ENCODE measurements at places on chromosomes 16 and 17.

DNA sequence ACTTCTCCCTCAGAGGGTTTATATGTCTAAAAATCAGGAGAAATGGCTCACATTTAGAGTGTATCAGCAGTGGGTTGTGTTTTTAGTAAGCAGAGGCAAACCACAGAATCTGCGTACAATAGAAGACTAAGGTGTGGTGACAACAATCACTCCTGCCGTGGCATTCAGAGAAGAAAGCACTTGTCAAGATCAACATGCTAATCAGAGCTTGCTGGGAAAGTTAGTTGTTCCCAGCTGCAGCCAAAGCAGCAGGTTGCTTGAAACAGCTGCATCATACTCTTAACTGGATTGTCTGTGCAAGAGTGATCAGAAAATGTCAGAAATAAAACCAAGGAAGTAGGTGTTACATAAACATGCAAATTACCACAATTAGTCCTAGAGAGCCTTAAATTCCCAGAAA lies 616.4 kb downstream of the CDH8 start:
- no peak for DNase-seq

DNA sequence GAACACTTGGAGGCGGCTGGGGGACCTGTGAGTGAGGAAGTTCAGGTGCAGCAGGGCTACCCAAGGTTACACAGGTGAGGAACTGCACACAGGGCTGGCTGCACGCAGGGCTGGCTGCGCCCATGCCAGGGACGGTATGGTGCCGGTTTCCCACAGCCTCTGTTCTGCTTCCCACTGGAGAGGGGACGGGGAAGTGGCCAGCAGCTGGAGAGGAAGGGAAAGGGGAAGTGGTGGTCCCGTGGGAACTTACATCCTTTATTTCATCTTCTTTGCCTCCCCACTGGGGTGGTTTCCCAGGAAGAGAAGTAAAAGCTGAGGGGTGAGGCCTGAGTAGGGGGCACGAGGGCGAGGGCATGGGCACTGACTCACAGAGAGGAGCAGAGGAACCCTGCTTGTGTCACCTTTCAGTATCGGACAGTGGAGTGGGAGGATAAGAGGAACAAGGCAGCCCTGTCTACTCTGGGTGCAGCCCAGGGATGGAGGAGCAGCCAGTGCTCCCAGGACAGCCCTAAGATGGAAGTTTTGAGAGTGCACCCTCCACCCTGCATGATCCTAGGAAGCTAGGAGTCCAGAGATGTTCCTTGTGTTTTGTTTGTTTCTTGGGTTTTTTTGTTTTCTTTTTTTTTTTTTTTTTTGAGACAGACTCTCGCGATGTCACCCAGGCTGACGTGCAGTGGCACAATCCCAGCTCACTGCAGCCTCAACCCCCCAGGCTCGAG lies 25.5 kb upstream of the CDH1 start:
- no peak for DNase-seq

DNA sequence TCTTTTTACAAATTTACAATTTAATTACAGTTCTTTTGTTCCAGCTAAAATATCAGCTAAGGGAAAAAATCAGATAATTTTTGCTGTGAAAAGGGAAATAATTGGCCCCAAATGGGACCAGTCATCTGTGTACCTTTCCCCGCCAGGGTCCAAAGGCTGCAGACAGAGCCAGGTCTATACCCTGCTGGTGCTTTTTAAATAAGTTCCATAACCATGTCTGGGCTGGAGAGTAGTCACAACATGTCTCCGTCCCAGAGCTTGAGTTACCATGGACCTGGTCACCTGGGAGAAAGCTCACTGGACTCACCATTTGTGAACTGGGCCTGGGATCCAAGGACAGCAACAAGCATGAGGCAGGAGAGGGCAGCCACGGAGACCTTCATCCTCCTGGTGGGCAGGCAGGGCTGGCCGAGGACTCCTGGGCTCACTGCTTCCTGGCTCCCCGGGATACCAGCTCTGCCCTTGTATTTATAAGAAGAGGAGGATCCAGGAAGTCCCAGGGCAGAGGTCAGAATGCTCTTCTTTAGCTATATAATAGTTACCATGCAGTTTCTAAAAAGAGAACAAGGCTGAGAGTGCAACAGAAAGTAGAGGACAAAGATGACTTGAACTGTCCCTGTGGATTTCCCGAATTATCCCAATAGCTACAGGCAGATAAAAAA lies at the start of gene CCL15:
Gene CCL15, minus strand, starts transcription at position 444 of the 662 bp plus-strand sequence. Its CDS starts 61 bp downstream, at position 383.
- no peak for DNase-seq

GRCh38 chr16:57284209-57284951 lies at the start of gene PLLP:
PLLP (minus strand) TSS chr16:57284672; CDS start chr16:57284540, 132 bp downstream.
- peak; percentile 48 for DNase-seq

GRCh38 chr17:8628609-8629169 lies 1.8 kb downstream of the MYH10 start:
- no peak for DNase-seq

- DNase-seq, result no peak
Observed at GRCh38 chr17:50259477-50260324, 14.6 kb upstream of the TMEM92 start.

DNA sequence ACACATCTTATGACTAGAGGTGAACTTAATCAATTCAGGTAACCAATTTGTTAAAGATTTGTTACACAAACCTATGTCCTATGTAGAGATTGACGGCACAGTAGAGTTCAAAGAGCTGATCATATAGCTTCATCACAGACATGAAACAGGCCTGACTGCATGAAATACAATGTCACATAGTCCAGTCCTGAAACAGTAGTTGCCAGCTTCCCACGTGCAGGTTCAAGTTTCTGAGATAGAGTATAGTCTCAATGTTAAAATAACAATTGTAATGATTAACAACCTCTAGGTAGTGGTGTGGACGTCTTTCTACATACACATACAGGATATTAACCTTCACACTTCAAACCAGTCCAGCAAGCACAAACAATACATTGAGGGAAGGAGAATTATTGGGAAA lies 640.7 kb upstream of the SOX9 start:
- DNase-seq, result no peak

GRCh38 chr17:73901661-73902415 lies 257.6 kb upstream of the SDK2 start:
- DNase-seq, result no peak

DNA sequence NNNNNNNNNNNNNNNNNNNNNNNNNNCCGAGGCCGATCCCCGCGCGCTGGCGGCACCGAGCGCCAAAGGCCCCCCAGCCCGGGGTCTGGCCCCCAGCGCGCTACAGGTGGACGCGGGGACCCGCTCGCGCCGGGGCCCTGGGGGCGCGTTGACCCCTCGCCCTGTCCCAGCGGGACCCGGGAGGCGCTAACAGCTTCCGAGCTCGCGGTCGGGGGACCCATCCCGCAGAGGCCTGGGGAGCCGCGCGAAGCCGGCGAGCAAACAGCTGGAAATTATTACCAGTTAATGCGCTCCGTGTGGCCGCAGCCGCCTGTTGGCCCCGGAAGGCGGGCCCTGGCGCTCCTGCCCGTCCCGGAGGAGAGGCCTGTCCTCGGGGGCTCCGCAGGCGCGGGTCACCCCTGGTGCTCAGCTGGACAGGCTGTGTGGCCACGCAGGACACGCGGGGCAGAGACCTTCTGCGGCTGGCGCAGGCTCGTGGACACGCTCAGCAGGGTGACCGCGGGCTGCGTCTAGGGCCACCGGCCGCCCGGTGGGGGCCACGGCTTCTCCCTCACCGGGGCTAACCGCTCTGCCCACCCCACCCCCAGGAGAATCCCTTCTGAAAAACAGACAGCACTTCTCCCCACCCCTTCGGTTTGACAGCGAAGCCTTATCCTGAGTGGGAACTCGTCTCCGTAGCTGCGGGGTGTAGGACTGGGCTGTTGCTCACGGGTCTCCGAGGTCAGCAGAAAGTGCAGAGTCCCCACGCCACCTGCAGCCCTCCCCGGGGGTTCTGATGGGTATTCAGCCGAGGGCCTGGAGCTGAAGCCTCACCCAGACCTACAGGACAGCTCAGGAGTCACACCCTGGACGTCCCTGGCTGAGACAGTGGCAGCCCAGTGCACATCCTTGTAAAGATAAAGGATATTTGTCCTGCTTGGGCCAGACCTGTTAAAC lies 138.7 kb upstream of the RPH3AL start:
- peak; percentile 32 for DNase-seq

DNA sequence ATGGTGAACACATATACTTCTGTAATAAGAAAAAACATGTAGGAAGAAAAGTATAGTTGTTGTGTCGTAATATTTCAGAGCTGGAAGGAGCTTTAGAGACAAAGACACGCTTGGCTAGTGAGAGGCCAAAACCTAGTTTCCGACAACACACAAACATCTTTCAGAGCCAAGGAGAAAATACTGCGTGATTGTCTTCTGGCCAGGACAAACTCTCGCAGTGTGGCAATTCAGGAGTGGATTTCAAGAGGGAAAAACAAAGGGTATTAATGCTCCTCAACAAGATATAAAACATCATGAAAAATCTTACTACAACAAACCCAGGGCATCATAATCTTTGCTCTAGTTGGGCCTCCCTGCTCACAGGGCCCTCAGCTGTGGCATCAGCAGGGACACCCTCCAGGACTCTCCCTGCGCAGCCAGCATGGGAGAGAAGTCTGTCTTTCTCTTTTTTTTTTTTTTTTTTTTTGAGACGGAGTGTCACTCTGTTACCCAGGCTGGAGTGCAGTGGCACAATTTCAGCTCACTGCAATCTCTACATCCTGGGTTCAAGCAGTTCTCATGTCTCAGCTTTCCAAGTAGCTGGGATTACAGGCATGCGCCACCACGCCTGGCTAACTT lies 66.4 kb downstream of the CYB5B start:
- no peak for DNase-seq

DNA sequence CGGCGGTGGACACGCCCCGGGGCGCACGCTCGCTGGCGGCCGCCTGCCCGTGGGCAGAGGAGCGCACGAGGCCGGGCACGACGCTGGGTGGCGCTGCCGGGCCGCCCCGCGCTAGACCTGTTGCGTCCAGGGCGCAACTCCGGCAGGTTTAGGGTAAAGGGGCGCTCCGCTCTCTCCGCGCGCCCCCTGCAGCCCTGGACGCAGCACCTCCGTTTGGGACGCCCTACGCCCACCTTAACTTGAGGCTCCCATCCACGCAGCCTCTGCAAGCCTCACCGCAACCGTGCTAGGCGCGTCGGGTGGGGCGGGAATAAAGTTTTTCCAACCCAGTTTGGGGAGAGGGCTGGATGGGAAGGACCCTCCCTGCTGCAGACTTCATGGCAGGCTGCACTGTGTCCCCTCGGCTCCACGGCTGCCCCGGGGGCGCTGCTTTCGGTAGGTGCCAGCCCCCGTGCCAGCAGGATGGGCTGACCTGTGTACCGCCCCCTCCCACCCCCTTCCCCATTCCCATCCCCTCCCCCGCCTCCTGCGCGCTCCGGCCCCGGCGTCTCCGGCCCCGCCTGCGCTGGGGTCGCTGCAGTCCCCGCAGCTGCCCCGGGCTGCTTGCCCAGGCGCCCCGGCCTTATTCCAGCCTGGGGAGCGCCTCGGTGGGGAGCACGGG lies at the start of gene SYT17:
Gene SYT17, plus strand, starts transcription at position 531 of the 661 bp plus-strand sequence. CDS start 407 bp downstream, outside the sequence.
- no peak for DNase-seq

DNA sequence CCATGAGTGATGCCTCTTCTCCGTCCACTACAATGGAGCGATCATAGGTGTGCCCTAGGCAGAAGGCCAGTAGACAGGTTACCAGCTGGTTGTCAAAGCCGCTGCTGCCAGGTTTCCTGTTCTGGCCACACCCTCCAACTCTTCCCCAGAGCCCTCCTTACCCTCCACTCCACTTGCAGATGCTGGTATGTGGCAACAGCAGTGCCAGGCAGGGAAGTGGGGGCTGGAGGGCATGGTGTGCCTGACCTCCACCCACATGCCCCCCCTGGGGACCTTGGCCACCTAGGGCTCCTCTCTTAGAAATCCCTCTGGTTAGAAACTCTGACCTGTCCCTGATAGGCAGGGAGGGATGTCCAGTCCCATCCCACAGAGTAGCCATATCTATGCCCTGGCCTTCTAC lies 1.5 kb downstream of the RRAD start:
- no peak for DNase-seq

DNA sequence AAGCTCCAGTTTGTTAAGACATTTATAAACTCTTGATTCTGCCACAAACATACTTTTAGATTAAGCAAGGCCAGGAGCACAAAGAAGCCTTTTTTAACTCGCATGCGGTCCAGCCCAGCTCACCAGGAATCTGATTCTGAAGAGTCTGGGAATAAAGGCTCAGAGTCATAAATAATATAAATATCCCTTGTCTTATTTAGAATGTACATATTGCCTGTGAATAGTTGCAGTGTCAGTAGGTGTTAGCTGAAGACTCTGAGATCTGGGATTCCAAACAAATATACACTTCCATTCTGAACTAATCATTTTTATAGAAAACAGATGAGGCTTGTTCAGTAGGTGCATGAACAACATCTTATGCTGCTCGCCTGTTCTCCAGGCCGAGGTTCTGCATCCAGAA lies 59.1 kb upstream of the ELAC2 start:
- no peak for DNase-seq

DNA sequence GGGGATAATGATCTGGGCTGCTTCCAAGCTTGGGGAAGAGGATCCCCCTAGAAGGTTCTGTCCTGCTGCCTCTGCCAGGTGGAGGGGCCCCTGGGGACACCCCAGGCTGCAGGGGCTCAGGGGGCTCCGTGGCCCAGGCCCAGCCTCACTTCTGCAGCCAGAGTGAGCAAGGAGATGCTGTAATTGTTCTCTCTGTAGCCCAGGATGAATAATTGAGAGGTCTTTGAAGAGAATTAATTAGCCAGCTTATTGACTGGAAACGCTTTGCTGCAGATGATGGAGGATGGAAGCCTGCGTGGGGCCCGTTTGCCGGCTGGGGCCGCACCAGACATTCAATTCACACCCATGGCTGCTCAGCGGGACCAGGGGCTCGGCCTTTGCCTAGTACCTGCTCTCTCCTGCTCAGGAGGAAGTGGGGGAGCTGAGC lies 38.5 kb downstream of the TMEM235 start:
- no peak for DNase-seq

- no peak for DNase-seq
Observed at GRCh38 chr16:64654178-64654577, 467.7 kb downstream of the CDH11 start.

- no peak for DNase-seq
Observed at GRCh38 chr16:8850279-8850885, 18.4 kb downstream of the CARHSP1 start.

All from stimulated activated CD4-positive, alpha-beta T cell treated with anti-CD3 and anti-CD28 coated beads, TNF-alpha, amount 100 ng/mL, for 4 hours (primary cell).